ENCODE measurements at places on chromosomes 6 and 20.

- no peak for DNase-seq
Observed at GRCh38 chr6:11497881-11498280, 39.7 kb upstream of the TMEM170B start.

GRCh38 chr6:4756247-4756646 lies 20.0 kb upstream of the CDYL start:
- no peak for DNase-seq

GRCh38 chr6:157099912-157100593 lies 223.3 kb downstream of the TMEM242 start:
- DNase-seq = no peak

- DNase-seq = no peak
Observed at GRCh38 chr6:117306227-117306790, 41.0 kb downstream of the VGLL2 start.

- DNase-seq = no peak
Observed at GRCh38 chr6:131890091-131890490, 61.1 kb downstream of the CCN2 start.

- DNase-seq = no peak
Observed at GRCh38 chr6:70479236-70479635, 65.9 kb downstream of the FAM135A start.
